ENCODE measurements at places on chromosomes 4 and X. TPM values are rescaled to one million over a fixed set of nuclear protein-coding genes. Genes with fewer than 3 reads are reported as not detected.

DNA sequence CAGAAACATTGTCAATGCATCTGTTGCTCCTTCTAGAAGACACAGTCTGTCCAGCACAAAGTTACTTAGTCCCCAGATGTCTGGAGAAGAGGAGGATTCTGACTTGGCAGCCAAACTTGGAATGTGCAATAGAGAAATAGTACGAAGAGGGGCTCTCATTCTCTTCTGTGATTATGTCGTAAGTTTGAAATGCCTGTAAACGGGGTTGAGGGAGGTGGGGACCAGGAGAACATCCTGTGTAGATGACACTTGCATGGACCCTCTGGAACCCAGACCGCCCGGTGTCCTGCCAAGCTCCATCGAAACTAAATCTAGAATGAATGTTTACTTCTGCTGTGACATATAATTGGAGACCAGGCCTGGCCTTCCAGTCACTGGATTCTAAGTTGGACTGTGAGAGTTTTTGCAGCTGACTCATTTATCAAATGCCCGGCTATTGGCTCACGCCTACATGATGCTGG lies 45.0 kb upstream of the MSANTD1 start:
- no peak for DNase-seq
- no peaks in the 10 kb centered on the region for H3K36me3 ChIP-seq
- H3K4me3 ChIP-seq = no peak overlapping the region
- peaks cover 47% of the 10 kb centered on the region for H3K4me1 ChIP-seq

- no peak overlapping the region for H3K4me3 ChIP-seq
- H3K27me3 ChIP-seq = no peaks in the 10 kb centered on the region
- H3K36me3 ChIP-seq = no peaks in the 10 kb centered on the region
- DNase-seq = no peak
- H3K4me1 ChIP-seq = no peaks in the 10 kb centered on the region
- H3K27ac ChIP-seq = no peak overlapping the region
These were observed 21.8 kb upstream of the OPHN1 start for GRCh38 chrX:68455151-68455510.

DNA sequence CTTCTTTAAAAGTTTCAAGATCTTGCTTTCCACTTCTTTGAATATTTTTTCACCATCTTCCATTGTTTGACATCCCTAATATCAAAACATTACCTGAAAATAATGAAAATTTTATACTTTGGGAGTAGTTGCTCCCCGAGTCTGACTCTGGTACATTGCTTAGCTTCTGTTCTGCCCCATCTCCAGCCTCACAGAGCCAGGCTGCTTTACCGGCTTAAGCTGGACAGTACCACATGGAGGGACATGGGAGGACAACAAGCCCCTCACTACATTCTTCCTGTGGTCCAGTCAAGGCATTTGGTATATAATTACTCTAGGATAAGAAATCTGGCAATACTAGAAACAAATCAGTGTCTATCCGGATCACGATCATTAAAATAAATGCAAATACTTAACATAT lies 60.2 kb downstream of the UGT8 start:
- no peak overlapping the region for H3K27ac ChIP-seq
- H3K4me3 ChIP-seq = no peak overlapping the region
- peaks cover 3% of the 10 kb centered on the region for H3K27me3 ChIP-seq
- H3K36me3 ChIP-seq = no peaks in the 10 kb centered on the region
- no peak for DNase-seq
- no peaks in the 10 kb centered on the region for H3K4me1 ChIP-seq

GRCh38 chrX:69066966-69067525 lies 98.2 kb downstream of the PJA1 start:
- H3K27me3 ChIP-seq = no peaks in the 10 kb centered on the region
- H3K36me3 ChIP-seq = no peaks in the 10 kb centered on the region

DNA sequence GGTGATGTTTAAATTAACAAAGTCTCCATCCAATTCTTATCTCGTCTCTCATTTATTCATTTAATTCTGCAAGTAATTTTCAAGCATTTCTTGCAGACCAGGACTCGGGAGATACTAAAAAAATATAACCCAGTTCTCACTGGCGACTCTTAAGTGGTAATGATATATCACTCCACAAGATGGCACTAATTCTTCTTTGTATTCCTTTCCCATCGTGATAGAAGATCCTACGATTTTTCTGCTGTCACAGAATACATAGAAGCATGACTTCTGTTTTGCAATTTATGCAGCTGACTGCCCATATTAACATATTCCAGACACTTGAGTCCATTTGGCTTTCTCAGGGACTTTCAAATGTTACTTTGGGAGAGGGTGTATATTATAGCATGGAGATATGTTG lies 64.0 kb upstream of the FGF13 start:
- H3K27me3 ChIP-seq = peaks cover under 1% of the 10 kb centered on the region
- DNase-seq = no peak
- no peaks in the 10 kb centered on the region for H3K4me1 ChIP-seq
- no peak overlapping the region for H3K4me3 ChIP-seq
- no peaks in the 10 kb centered on the region for H3K36me3 ChIP-seq

GRCh38 chrX:110015915-110016314 lies 13.0 kb downstream of the TMEM164 start:
- H3K27ac ChIP-seq = no peak overlapping the region
- H3K27me3 ChIP-seq = no peaks in the 10 kb centered on the region
- H3K36me3 ChIP-seq = peaks cover 4% of the 10 kb centered on the region
- H3K4me1 ChIP-seq = peaks cover 28% of the 10 kb centered on the region
- DNase-seq = no peak
- no peak overlapping the region for H3K4me3 ChIP-seq

- no peak overlapping the region for H3K4me3 ChIP-seq
- H3K36me3 ChIP-seq = peaks cover 27% of the 10 kb centered on the region
- H3K4me1 ChIP-seq = no peaks in the 10 kb centered on the region
- no peak overlapping the region for H3K27ac ChIP-seq
- no peak for DNase-seq
- no peaks in the 10 kb centered on the region for H3K27me3 ChIP-seq
These were observed 14.1 kb downstream of the XIAP start for GRCh38 chrX:123873956-123874355.

DNA sequence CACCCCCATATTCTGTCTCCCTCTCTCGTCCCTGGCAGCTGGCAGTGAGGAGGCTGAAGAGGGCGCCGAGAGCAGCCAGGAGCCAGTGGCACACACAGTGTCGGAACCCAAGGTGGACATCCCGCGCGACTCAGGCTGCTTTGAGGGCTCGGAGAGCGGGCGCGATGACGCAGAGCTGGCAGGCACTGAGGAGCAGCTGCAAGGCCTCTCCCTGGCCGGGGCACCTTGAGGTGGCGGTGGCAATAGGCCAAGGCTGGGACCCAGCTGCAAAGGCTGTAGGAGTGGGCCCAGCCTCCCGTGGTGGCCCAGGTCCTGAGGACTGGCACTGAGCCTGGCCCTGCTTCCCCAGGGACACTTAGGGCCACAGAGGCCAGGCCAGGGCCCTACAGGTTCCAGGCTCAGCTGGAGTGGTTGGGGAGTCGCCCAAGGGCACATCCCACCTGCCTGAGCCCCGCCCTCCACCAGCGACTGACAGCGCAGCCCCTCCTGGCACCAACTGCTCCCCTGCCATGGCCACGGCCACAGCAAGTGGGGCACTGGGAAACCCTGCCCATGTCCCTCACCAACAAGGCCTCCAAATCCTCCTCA lies 13.9 kb downstream of the SASH3 start:
- DNase-seq = no peak
- peaks cover 21% of the 10 kb centered on the region for H3K4me1 ChIP-seq
- H3K36me3 ChIP-seq = peaks cover 58% of the 10 kb centered on the region
- no peak overlapping the region for H3K27ac ChIP-seq
- no peak overlapping the region for H3K4me3 ChIP-seq

- DNase-seq = no peak
- H3K27me3 ChIP-seq = no peaks in the 10 kb centered on the region
- H3K4me1 ChIP-seq = no peaks in the 10 kb centered on the region
- H3K27ac ChIP-seq = no peak overlapping the region
These were observed 620.4 kb downstream of the ANKRD50 start for GRCh38 chr4:124092101-124092500.

DNA sequence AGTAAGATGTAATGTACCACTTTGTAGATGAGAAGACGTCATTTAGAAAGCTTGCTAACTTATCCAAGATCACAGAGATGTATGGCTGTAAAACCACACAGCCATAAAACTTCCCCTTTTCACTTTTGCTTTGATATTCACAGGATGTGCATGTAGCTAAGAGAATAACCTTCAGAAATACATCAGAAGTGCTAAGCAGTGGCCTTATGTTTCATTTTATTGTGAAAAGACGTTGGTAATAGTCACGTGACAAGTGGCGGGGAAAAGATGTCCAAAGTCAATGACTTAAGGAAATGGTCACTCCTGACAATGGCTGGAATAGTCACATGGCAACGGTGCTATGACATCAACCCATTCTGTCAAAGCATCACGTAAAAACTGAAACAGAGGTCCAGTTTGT lies 12.9 kb upstream of the WDR17 start:
- H3K4me3 ChIP-seq = no peak overlapping the region
- peaks cover 5% of the 10 kb centered on the region for H3K4me1 ChIP-seq
- DNase-seq = no peak
- H3K27me3 ChIP-seq = peaks cover 3% of the 10 kb centered on the region
- no peaks in the 10 kb centered on the region for H3K36me3 ChIP-seq
- H3K27ac ChIP-seq = no peak overlapping the region

GRCh38 chr4:109655396-109655795 lies 47.8 kb downstream of the CASP6 start:
- H3K27ac ChIP-seq = peak overlapping the region; percentile 75
- no peak for DNase-seq
- no peak overlapping the region for H3K4me3 ChIP-seq
- peaks cover 71% of the 10 kb centered on the region for H3K4me1 ChIP-seq

- H3K4me1 ChIP-seq = peaks cover 3% of the 10 kb centered on the region
- peaks cover 7% of the 10 kb centered on the region for H3K27me3 ChIP-seq
- H3K36me3 ChIP-seq = no peaks in the 10 kb centered on the region
- DNase-seq = no peak
- no peak overlapping the region for H3K4me3 ChIP-seq
These were observed 8.2 kb downstream of the FGFBP1 start for GRCh38 chr4:15930314-15930713.

GRCh38 chrX:48590203-48591103 lies 6.8 kb upstream of the WDR13 start:
- DNase-seq = no peak
- no peaks in the 10 kb centered on the region for H3K27me3 ChIP-seq
- H3K36me3 ChIP-seq = no peaks in the 10 kb centered on the region
- H3K4me1 ChIP-seq = peaks cover 2% of the 10 kb centered on the region
- no peak overlapping the region for H3K4me3 ChIP-seq

- no peaks in the 10 kb centered on the region for H3K4me1 ChIP-seq
- no peak overlapping the region for H3K4me3 ChIP-seq
- no peak overlapping the region for H3K27ac ChIP-seq
- no peak for DNase-seq
- H3K27me3 ChIP-seq = no peaks in the 10 kb centered on the region
- no peaks in the 10 kb centered on the region for H3K36me3 ChIP-seq
These were observed 628.8 kb downstream of the ADGRL3 start for GRCh38 chr4:61828960-61829359.

DNA sequence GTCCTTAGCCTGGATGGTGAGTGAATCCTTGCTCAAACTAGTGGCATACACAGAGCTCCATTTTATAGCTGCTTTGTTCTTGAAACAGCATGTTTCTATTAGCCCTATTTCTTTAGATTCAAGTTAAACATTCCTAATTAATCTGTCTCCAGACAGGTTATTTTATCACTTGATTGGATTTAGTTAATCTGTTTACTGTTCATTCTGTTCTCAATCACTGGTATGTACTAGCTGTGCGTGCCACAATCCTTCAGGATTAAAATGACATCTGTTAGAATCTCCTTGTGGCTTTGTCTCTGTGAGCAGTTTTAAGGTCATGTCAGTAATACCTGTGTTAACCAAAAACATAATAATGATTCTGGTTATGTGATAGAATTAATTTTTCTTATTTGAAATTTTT lies 36.5 kb downstream of the PTPN13 start:
- H3K4me1 ChIP-seq = no peaks in the 10 kb centered on the region
- DNase-seq = no peak
- peaks cover 4% of the 10 kb centered on the region for H3K27me3 ChIP-seq
- no peak overlapping the region for H3K4me3 ChIP-seq
- no peaks in the 10 kb centered on the region for H3K36me3 ChIP-seq

DNA sequence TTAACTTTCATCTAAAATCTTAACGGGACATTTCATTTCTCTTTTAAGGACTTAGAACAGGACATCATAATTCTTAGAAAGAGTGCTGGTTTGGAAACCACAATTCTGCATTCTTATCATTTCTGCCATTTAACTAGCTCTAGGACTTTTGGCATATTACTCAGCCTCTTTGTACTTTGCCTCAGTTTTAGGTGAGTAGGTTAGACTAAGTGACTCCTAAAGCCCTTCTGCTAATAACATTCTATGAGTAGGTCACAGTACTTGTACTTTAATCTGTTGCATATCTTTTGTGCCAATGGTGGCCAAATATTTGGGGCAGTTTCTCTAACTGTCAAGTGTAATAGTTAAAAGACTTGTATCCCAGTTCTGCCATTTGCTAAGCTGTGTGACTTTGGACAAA lies 115.4 kb upstream of the NUDT6 start:
- H3K27me3 ChIP-seq = no peaks in the 10 kb centered on the region
- H3K36me3 ChIP-seq = peaks cover 39% of the 10 kb centered on the region
- no peak overlapping the region for H3K27ac ChIP-seq
- H3K4me1 ChIP-seq = no peaks in the 10 kb centered on the region

GRCh38 chr4:120144634-120145033 lies 78.0 kb upstream of the MAD2L1 start:
- no peak overlapping the region for H3K4me3 ChIP-seq
- peaks cover 4% of the 10 kb centered on the region for H3K27me3 ChIP-seq
- no peak overlapping the region for H3K27ac ChIP-seq
- no peaks in the 10 kb centered on the region for H3K4me1 ChIP-seq
- DNase-seq = no peak

GRCh38 chr4:26126143-26126718 lies 194.6 kb upstream of the RBPJ start:
- peaks cover 7% of the 10 kb centered on the region for H3K4me1 ChIP-seq
- H3K4me3 ChIP-seq = no peak overlapping the region
- peaks cover 16% of the 10 kb centered on the region for H3K36me3 ChIP-seq
- H3K27me3 ChIP-seq = peaks cover 8% of the 10 kb centered on the region

GRCh38 chrX:52574416-52575275 lies 57.8 kb upstream of the XAGE1B start:
- H3K36me3 ChIP-seq = no peaks in the 10 kb centered on the region
- H3K4me1 ChIP-seq = peaks cover 3% of the 10 kb centered on the region
- no peaks in the 10 kb centered on the region for H3K27me3 ChIP-seq

GRCh38 chr4:93827272-93827947 lies 1.1 kb upstream of the ATOH1 start:
- H3K36me3 ChIP-seq = no peaks in the 10 kb centered on the region
- no peak overlapping the region for H3K27ac ChIP-seq
- H3K4me1 ChIP-seq = peaks cover 24% of the 10 kb centered on the region
- peaks cover 71% of the 10 kb centered on the region for H3K27me3 ChIP-seq
- H3K4me3 ChIP-seq = peak overlapping the region; percentile 62

GRCh38 chr4:47525154-47525819 lies 40.2 kb downstream of the ATP10D start:
- peaks cover 13% of the 10 kb centered on the region for H3K36me3 ChIP-seq
- peaks cover 9% of the 10 kb centered on the region for H3K4me1 ChIP-seq
- H3K4me3 ChIP-seq = no peak overlapping the region
- no peak for DNase-seq
- H3K27me3 ChIP-seq = no peaks in the 10 kb centered on the region

- DNase-seq = no peak
- H3K4me3 ChIP-seq = no peak overlapping the region
- H3K27ac ChIP-seq = no peak overlapping the region
- no peaks in the 10 kb centered on the region for H3K36me3 ChIP-seq
These were observed 98.5 kb downstream of the FRAS1 start for GRCh38 chr4:78155616-78156105.

The MAPK10 gene
- total RNA-seq = not detected

The CHIC2 gene
- total RNA-seq = 49.4 TPM

The BCLAF3 gene
- total RNA-seq = 11.4 TPM

The HSFX2 gene
- 1.2 TPM for total RNA-seq

The CXXC4 gene
- total RNA-seq = not detected

The GAGE12J gene
- not detected for total RNA-seq

The TRPC3 gene
- not detected for total RNA-seq

The ARHGEF6 gene
- total RNA-seq = 75.0 TPM

The EDNRA gene
- total RNA-seq = not detected

The RS1 gene
- not detected for total RNA-seq

The IGFBP7 gene
- total RNA-seq = not detected

Measured in naive thymus-derived CD8-positive, alpha-beta T cell (primary cell).